ENCODE measurements at places on chromosomes 12 and 14. TPM values are rescaled to one million over a fixed set of nuclear protein-coding genes. Genes with fewer than 3 reads are reported as not detected.

Gene CCDC196
- not detected for total RNA-seq

Gene KERA
- total RNA-seq, result 2.4 TPM

Gene PPP1R36
- total RNA-seq, result 1.4 TPM

Gene SCYL2
- total RNA-seq, result 45.2 TPM

Gene COX14
- 23.8 TPM for total RNA-seq

Gene FICD
- 5.4 TPM for total RNA-seq

Gene GSG1
- total RNA-seq, result 0.59 TPM

Gene SGPP1
- total RNA-seq, result 52.0 TPM

GRCh38 chr14:54483073-54483745, 5.6 kb downstream of the GMFB start:
- DNase-seq, result no peak

DNA sequence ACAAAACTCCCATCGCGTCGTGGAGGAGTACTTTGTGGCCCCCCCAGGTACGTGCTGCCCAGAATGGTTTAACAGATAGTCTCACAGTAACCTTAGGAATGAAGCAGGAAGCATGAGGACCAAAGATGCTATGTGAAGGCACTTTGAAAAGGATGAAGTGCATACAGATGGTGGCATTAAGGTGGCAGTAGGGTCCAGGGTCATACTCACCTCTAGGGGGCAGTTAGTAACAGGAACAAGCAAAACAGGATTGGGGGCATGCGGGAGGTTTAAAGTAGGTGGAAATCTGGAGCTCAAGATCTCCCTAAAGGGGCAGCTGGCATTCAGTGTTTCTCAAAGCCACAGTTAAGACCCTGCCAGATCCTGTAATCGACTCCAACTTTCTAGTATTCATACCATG, 10.9 kb downstream of the GATC start:
- DNase-seq, result no peak

DNA sequence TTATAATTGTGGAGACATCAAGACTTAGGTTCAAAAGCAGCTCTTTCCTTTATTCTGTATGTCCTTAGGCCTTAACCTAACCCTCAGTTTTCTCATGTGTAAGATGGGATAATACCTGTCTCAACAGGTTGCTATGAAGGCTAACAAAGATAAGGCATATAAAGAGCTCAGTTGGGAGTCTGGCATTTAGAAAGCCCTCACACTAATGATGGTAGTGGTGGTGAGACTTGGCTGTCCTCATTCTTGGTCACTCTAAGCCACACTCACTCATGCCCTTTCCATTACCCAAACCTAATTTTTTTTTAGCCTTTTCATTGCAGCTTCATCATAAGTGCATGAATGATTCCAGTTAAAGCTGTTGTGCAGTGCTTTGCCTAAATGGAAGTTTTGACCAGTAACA, 137.3 kb downstream of the TGFB3 start:
- DNase-seq, result no peak

DNA sequence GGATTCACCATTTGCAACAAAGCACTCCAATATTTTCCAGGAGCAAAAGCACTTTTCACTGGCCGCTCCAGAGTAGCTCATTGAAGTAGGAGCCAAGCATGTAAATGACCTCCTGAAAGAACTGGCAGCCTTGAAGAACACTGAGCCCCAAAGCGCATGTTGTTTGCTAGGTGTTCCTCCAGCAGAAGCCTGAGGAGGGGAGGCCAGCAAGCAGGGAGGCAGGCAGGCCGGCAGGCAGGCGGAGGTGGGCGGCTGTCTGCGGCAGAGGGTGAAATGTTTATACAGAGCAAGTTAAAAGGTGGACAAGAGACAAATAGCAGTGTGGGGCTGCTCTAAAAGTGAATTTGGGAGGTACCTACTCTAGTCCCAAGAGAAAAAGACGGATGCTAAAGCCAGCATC, 439.4 kb downstream of the CCDC91 start:
- DNase-seq, result peak; percentile 4

- no peak for DNase-seq
These were observed 18.7 kb downstream of the FOXG1 start for GRCh38 chr14:28785096-28785952.

DNA sequence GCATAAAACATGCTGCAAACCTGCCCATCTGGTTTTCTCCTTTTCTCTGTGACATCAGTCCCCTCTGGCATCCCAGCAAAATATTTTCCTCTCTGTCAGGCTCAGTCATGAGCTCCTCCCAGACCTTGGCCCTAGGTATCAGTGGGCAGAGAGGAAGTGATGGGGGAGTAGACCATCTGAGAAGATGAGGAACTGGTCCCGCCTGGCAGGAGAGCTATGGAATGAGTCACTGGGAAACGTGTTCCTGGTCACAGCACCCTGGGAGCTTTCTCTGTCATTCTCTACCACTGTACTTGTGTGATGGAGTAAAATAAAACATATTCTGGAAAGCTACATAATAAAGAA, 5.0 kb upstream of the SRSF9 start:
- DNase-seq, result no peak

DNA sequence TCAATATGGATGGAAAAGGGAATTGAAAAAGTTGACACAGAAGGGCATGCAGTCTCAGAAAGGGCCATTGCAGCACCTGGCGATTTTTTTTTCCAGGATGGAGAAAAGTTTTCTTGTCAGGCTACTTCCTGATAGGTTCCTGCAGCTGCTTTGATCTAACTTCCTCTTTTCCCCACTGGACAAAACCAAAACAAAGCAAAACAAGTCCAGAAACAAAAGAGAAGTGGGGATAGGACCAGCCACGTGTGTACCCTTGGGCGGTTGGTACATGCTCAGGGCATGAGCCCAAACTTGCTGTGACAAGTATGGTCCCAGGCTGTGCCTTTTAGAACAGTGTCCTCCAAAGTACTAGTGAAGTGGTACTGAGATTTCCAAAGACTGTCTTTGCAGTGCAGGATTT, 89.8 kb downstream of the CHST11 start:
- no peak for DNase-seq

DNA sequence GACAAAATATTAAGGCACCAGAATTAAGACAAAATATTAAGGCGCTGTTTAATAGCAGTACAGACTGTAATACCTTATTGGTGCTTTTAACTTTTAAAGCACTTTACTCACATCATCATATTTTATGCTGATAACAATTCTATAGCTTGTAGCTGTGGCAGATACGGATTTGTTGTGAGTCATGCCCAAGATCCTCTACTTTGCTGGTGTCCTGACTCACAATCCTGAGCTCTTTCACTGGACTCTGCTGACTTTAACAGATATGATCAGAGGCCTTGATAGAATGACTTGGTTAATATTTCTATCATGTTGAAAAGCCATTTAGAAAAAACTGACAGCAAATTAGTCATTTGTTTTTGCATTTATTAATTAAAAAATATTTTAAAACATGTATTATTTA, 99.0 kb upstream of the PKP2 start:
- DNase-seq, result no peak

DNA sequence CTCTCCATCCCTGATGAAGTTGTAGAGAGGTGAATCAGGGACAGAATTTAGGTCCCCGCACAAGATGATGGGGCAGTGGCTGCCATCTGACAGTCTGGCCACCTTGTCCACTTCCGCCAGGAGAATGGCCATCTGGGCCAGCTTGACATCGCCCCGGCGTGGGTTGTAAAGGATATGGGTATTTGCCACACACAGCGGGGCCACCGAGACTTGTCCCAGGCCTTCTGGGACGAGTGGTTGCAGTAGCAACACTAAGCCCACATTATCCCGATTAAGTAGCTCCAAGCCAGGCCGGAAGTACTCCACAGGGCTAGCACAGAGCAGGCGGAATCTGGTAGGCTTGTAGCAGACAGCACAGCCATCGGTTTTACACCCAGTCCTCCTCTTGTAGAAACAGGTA, 6.2 kb downstream of the ANGEL1 start:
- DNase-seq, result no peak

- no peak for DNase-seq
These were observed 296.7 kb downstream of the FBXL14 start for GRCh38 chr12:1297639-1298175.

DNA sequence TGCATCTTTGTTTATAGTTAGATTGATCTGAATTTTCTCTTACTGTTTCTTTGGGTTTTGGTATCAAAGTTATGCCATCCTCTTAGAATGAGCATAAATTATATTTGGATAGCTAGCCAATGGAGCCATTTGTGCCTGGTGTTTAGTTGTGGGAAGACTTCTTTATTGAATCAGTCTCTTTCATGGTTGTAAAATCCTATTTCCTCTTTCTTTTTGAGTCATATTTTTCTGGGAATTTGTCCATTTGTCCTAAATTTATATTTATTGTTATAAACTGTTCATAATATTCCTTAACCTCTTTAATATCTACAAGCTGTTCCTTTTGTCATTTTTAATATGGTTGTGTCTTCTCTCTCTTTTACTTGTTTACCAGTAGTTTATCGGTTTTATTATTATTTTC, 462.5 kb downstream of the AEBP2 start:
- no peak for DNase-seq

DNA sequence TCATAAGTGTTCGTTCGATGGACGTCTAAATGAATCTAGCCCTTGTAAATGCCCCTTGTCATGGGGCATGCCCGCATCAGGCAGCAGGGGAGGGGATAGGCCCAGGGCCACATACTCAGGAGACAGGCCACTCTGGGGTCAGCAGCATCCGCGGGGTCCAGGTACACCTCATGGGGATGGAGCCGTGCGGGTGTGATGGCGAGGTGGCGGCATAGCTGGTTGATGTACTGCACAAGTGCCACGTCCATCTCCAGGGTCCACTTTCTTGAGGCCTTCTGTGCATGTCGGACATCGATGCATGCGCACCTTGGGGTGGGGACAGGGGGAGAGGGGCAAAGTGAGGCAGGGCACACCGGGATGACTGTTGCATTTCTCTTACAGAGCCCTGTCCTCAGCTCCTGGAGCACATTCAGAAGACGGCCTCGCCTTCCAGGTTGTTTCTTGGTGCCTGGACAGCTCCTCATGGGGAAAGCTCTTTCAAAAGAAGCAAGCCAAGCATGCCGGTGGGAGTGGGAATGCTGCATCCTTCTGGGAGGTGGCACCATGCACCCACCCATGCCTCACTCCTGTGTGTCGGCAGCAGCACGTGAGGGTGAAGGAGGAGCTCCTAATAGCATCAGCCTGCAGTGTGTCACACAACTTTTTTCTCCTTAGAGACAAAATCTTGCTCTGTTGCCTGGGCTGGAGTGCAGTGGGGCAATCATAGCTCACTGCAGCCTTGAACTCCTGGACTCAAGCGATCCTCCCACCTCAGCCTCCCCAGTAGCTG, 47.4 kb downstream of the TRAFD1 start:
- DNase-seq, result no peak

All from spinal cord (tissue), 10 donors.